ENCODE measurements at places on chromosomes 12 and 14. TPM values are rescaled to one million over a fixed set of nuclear protein-coding genes. Genes with fewer than 3 reads are reported as not detected.

DNA sequence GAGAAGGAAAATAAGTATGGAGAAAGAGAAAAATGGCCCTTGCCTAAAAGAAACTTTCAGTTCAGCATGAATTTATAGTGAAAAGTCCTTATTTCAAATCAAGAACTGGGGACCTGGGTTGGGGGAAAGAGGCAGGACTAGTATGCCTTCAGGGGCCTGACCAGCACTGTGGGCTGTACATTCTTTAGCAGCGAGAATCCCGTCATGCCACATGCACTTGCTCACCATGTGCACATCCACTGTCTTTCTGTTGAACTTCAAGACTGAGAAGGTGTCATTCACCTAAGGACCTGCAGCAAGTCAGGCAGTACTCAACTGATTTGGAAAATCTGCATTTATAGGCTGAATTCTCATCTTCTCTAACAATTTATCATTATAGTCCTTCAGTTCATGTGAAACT is 50.2 kb downstream of the RAB35 start:
- no peaks in the 10 kb centered on the region for H3K4me1 ChIP-seq
- no peak overlapping the region for H3K27ac ChIP-seq
- H3K36me3 ChIP-seq = peaks cover 9% of the 10 kb centered on the region
- H3K4me3 ChIP-seq = no peak overlapping the region
- no peak for DNase-seq

- no peak overlapping the region for H3K4me3 ChIP-seq
- H3K36me3 ChIP-seq = no peaks in the 10 kb centered on the region
- no peak for DNase-seq
- H3K27ac ChIP-seq = no peak overlapping the region
- peaks cover 3% of the 10 kb centered on the region for H3K27me3 ChIP-seq
- no peaks in the 10 kb centered on the region for H3K4me1 ChIP-seq
Observed at GRCh38 chr12:76698966-76699365, 64.9 kb upstream of the ZDHHC17 start.

GRCh38 chr14:103135333-103136260 is 12.3 kb downstream of the TNFAIP2 start:
- no peak for DNase-seq
- H3K4me3 ChIP-seq = no peak overlapping the region
- H3K27me3 ChIP-seq = peaks cover 6% of the 10 kb centered on the region
- no peak overlapping the region for H3K27ac ChIP-seq
- no peaks in the 10 kb centered on the region for H3K4me1 ChIP-seq

- DNase-seq = no peak
- H3K27me3 ChIP-seq = peaks cover 30% of the 10 kb centered on the region
- no peak overlapping the region for H3K27ac ChIP-seq
- no peaks in the 10 kb centered on the region for H3K36me3 ChIP-seq
- no peak overlapping the region for H3K4me3 ChIP-seq
- H3K4me1 ChIP-seq = no peaks in the 10 kb centered on the region
Observed at GRCh38 chr12:101414533-101415119, 7.1 kb upstream of the ARL1 start.

DNA sequence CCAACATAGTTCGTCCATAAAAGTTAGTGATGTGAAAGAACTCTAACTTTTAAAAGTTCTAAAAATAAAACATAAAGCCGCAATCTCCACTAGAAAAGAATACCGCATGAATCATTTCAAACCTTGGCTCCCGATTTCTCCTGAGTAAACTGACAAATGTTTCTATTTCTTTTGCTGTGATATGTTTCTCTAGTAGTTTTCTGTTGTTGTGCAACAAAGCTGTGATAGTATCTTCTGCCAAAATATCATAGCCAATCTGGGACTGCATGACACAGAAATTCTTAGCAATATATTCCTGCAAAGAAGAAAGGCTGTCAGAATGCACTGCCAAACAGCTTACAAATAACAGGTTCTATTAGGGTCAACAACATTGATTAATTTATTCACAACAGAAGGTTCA is 174.0 kb downstream of the ITPR2 start:
- peaks cover 19% of the 10 kb centered on the region for H3K36me3 ChIP-seq
- no peaks in the 10 kb centered on the region for H3K4me1 ChIP-seq
- H3K27me3 ChIP-seq = no peaks in the 10 kb centered on the region
- no peak for DNase-seq
- no peak overlapping the region for H3K27ac ChIP-seq
- no peak overlapping the region for H3K4me3 ChIP-seq

GRCh38 chr14:53692885-53693284 is 263.7 kb downstream of the BMP4 start:
- no peak overlapping the region for H3K27ac ChIP-seq
- H3K4me1 ChIP-seq = no peaks in the 10 kb centered on the region
- DNase-seq = no peak
- H3K36me3 ChIP-seq = no peaks in the 10 kb centered on the region

DNA sequence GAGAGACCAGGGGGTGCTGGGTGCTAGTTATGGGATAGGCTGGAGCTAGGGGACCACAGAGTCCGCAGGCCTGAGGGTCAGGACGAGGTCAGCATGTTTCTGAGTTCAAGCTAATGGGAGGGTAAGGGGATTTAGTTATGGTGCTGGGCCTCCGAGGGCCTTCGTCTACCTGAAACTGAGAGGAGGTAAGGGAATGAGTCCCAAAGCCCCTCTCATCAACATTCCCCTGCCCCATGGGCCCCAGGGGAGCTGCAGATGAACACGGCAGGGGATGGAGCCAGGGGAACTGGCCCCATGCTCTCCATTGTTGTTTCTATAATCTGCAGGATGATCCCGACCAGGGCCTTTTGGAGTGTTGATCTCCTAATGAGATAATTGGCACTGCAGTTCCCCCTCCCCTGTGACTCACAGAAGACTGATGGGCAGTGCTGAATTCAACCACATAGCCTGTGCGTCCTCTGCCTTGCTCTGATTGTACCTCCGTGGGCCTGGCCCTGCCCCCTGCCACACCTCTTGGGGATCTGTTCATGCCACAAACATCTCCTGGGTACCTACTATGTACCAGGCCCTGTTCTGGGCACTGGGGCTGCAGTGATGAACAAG is 21.4 kb downstream of the FAIM2 start:
- H3K4me3 ChIP-seq = no peak overlapping the region
- peaks cover 3% of the 10 kb centered on the region for H3K27me3 ChIP-seq

DNA sequence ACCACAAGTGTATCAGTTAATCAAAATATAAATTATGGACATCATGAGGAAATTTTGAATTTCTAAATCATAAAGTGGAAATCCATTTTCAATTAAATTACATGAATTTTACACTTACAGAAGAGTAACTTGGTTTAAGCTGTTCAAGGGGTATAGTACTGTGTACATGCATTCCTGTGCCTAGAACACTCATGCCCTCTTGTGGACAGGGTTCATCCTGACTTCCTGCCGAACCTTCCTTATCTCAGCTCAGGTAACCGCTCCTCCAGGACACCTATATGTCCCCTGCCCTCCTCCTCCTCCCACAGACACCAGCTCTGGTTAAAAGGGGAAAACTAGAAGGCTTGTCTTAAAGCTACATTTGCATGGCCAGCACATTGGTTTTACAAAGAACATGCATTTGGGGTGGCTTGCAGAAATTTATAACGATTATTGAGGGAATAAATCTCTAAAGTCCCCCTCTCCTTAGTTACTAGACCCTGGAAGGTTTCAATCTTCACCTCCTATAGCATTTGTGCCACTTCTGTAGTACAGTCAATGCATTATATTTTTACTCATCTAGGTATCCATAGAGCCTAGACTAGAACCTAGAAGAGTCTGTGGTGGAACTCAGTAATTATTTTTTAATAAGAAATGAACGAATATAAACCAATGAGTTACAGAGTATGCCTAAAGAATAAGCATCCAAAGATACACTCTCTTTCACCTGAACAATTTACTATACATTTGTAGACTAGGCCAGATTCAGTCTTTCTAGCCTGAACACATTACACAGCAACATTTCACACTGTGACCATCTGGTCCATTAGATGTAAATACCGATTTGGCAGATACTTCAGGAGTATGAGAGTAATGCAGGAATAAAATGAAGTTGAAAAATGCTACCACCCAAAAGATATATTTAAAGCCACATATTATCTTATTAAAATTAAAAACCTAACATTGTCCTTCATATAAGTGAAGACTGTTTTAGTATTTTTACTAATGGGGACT is 345.6 kb downstream of the PAWR start:
- H3K27ac ChIP-seq = no peak overlapping the region
- no peaks in the 10 kb centered on the region for H3K4me1 ChIP-seq
- DNase-seq = no peak
- no peaks in the 10 kb centered on the region for H3K27me3 ChIP-seq

GRCh38 chr14:34620839-34621238 is 9.1 kb downstream of the SNX6 start:
- no peak overlapping the region for H3K4me3 ChIP-seq
- no peak overlapping the region for H3K27ac ChIP-seq
- H3K27me3 ChIP-seq = no peaks in the 10 kb centered on the region
- H3K4me1 ChIP-seq = peaks cover 37% of the 10 kb centered on the region
- no peak for DNase-seq

GRCh38 chr14:60051721-60052221 is 40.0 kb upstream of the PCNX4 start:
- H3K36me3 ChIP-seq = no peaks in the 10 kb centered on the region
- H3K4me3 ChIP-seq = no peak overlapping the region
- peaks cover 18% of the 10 kb centered on the region for H3K27me3 ChIP-seq
- no peak overlapping the region for H3K27ac ChIP-seq

DNA sequence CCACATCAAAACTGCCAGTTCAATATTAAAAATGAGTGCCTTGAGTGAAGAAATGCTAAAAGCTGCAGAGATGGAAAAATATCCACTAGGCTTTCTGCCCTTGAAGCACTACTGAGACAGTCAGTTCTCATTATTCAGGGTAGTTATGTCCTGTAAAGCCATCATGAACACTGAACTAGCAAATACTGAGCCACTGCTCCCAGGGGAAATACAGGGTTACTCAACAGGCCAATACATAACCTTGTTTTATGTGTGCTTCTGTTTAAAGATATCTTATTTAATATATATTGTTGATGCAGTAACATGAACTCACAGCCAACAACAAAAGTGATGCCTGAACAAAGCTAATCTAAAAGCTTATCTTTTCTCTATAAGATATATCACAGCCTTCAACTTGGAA is 3.3 kb downstream of the RAD52 start:
- H3K4me1 ChIP-seq = peaks cover 45% of the 10 kb centered on the region
- H3K4me3 ChIP-seq = peak overlapping the region; percentile 61
- H3K27me3 ChIP-seq = no peaks in the 10 kb centered on the region
- H3K36me3 ChIP-seq = peaks cover 29% of the 10 kb centered on the region

- no peak overlapping the region for H3K27ac ChIP-seq
- H3K27me3 ChIP-seq = peaks cover 61% of the 10 kb centered on the region
- peak overlapping the region; percentile 1 for H3K4me3 ChIP-seq
- H3K4me1 ChIP-seq = peaks cover 13% of the 10 kb centered on the region
- no peak for DNase-seq
- H3K36me3 ChIP-seq = no peaks in the 10 kb centered on the region
Observed at GRCh38 chr12:2960390-2960956, 1.3 kb downstream of the TEAD4 start.

The GRIP1 gene
- total RNA-seq = 0.61 TPM

The CD163L1 gene
- not detected for total RNA-seq

The PMCH gene
- total RNA-seq = 0.53 TPM

The LALBA gene
- not detected for total RNA-seq

The LHX5 gene
- not detected for total RNA-seq

The SYT1 gene
- total RNA-seq = not detected

The GEMIN2 gene
- total RNA-seq = 26.3 TPM

Data from activated CD8-positive, alpha-beta memory T cell treated with anti-CD3 and anti-CD28 coated beads, Interleukin-2, amount 10 ng/mL, durations not matched to agents 7 days and 5 days (primary cell).